Activated CD4-positive, alpha-beta memory T cell treated with anti-CD3 and anti-CD28 coated beads for 36 hours (primary cell): ENCODE measurements at places on chromosomes 6 and 20. TPM values are rescaled to one million over a fixed set of nuclear protein-coding genes. Genes with fewer than 3 reads are reported as not detected.

FABP7 gene
- total RNA-seq, result not detected

- no peak overlapping the region for H3K27ac ChIP-seq
- H3K4me1 ChIP-seq, result no peaks in the 10 kb centered on the region
- H3K36me3 ChIP-seq, result no peaks in the 10 kb centered on the region
- no peak for DNase-seq
- peaks cover 38% of the 10 kb centered on the region for H3K27me3 ChIP-seq
- no peak overlapping the region for H3K4me3 ChIP-seq
These were observed 45.3 kb downstream of the SLC52A3 start for GRCh38 chr20:722822-723644.

GRCh38 chr6:85703406-85703805 lies 60.7 kb upstream of the SYNCRIP start:
- peaks cover 1% of the 10 kb centered on the region for H3K27me3 ChIP-seq
- peaks cover 4% of the 10 kb centered on the region for H3K36me3 ChIP-seq
- no peaks in the 10 kb centered on the region for H3K4me1 ChIP-seq
- no peak overlapping the region for H3K4me3 ChIP-seq
- no peak overlapping the region for H3K27ac ChIP-seq
- DNase-seq, result no peak

DNA sequence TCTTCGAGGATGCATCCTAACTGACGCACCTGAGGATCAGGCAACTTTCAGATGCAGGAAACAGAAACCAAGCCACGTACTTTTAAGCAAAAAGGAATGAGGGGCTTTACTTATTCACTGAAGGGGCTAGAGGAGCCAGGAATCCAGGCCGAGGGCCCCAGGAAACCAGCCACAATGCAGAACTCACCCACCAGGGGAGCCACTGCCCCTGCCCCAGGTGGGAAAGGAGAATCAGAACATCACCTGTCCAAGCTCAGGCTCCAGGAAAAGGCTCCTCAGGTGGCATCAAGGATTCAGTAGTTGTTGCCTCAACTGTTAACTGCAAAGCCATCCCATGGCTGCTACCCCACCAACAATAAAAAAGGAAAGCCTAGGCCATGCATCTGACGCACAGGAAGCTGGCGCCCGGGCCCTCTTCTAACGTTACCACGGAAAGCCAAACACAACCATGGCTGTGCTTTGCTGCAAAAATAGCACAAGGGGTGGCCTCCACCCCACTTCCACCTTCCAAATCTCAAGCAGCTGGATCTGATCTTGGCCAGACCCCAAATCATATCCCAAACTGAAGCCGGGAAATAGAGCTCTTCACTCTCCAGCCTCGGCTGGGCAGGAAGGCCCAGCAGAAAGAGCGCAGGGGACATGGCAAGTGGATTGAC lies 121.0 kb downstream of the PREX1 start:
- H3K27me3 ChIP-seq, result no peaks in the 10 kb centered on the region
- peaks cover 41% of the 10 kb centered on the region for H3K4me1 ChIP-seq
- H3K4me3 ChIP-seq, result no peak overlapping the region
- peak overlapping the region; percentile 76 for H3K27ac ChIP-seq
- H3K36me3 ChIP-seq, result peaks cover 27% of the 10 kb centered on the region

MYCT1 gene
- not detected for total RNA-seq

DNA sequence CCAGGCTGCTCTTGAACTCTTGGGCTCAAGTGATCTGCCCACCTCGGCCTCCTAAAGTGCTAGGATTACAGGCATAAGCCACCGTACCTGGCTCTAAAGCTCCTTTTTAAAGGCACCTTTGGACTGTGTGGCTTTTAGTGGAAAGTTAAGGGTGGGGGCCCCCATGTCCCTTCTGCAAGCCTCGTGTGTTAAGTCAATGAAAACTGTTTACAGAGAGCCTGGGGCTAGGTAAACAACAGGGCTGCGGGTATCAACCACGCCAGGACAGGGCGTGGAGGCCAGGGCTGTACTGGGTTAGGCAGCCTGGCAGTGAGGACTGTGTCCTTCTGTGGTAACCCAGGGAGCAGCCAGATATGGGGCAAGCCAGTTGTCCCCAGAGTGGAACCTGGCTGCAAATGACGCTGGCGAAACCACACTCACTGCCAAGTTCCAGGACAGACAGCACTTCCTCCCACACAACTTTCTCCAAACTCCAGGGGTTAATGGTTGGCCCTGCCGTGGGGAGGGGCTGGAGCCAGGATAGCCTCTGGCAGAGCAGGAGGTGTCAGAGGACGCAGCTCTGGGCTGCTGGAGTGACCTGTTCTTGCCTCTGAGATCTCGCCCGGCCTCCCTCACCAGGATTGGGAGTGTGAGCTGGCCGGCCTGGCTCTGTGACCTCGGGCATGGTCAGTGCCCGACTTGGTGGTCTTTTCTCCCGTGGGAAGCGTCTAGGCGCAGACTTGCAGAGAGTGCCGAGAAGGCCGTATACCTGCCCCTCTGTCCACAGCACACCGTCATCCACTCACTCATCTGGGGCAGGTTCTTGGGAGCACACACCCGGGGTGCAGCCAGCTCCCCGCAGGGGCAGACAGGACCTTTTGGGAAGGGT lies 3.2 kb downstream of the SLC17A9 start:
- H3K4me3 ChIP-seq, result no peak overlapping the region
- no peaks in the 10 kb centered on the region for H3K27me3 ChIP-seq
- peaks cover 19% of the 10 kb centered on the region for H3K4me1 ChIP-seq
- no peak for DNase-seq
- H3K36me3 ChIP-seq, result no peaks in the 10 kb centered on the region

DNA sequence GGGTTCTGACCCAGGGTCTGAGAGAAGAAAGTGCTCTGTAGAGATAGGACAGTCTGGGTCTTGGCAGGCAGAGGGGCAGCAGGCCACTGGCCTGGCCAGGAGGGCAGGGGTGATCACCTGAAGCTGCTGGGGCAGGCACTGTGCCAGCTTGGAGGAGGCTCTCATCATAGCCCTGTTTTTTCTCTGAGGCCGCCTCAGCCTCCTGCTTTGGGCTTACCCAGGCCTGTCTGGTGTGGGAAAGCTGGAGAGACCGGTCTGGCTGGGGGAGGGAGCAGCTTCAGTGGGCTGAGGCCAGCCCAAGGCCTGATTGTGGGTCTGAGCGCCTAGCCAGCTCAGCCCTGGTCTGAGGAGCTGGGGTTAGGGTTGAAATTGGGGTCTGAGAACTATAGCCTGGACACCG lies 3.9 kb downstream of the LPIN3 start:
- no peak for DNase-seq
- no peak overlapping the region for H3K27ac ChIP-seq
- no peak overlapping the region for H3K4me3 ChIP-seq

DNA sequence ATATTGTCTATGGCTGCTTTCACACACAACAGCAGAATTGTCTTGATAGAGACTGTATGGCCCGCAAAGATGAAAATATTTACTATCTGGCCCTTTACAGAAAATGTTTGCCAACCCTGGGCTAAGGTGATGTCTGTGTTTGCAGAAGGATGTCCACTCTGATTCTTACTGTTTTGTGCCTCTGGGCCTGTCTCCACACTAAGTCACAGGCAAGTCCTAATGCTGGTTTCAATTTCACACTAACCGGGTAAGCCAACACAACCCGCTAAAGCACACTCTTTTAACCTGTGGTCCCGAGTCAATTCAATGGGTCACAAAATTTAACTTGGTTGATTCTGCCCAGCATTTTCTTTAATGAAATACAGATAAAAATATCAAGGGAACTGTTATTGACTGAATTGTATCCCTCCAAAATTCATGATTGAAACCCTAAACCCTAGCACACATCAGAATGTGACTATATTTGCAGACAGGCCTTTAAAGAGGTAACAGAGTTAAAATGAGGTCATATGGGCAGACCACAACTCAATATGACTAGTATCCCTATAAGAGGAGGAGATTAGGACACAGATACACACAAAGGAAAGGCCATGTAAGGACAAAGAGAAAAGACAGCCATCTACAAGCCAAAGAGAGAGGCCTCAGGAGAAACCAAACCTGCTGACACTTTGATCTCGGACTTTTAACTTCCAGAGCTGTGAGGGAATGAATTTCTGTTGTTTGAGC lies 78.4 kb downstream of the FYN start:
- no peaks in the 10 kb centered on the region for H3K27me3 ChIP-seq
- peak overlapping the region; percentile 93 for H3K27ac ChIP-seq
- H3K4me3 ChIP-seq, result peak overlapping the region; percentile 78
- DNase-seq, result peak; percentile 41
- H3K4me1 ChIP-seq, result peaks cover 88% of the 10 kb centered on the region

CENPW gene
- 75.1 TPM for total RNA-seq

- H3K36me3 ChIP-seq, result no peaks in the 10 kb centered on the region
- peaks cover 5% of the 10 kb centered on the region for H3K4me1 ChIP-seq
- no peak overlapping the region for H3K27ac ChIP-seq
- DNase-seq, result peak; percentile 37
These were observed 41.3 kb downstream of the RSPH3 start for GRCh38 chr6:158958504-158959386.

OR12D3 gene
- not detected for total RNA-seq

GABRR1 gene
- total RNA-seq, result not detected

CCN2 gene
- not detected for total RNA-seq

GRCh38 chr20:62120990-62121775 lies 1.1 kb upstream of the LSM14B start:
- H3K4me3 ChIP-seq, result peak overlapping the region; percentile 86
- H3K36me3 ChIP-seq, result peaks cover 18% of the 10 kb centered on the region
- peaks cover 47% of the 10 kb centered on the region for H3K4me1 ChIP-seq
- H3K27me3 ChIP-seq, result no peaks in the 10 kb centered on the region

DNA sequence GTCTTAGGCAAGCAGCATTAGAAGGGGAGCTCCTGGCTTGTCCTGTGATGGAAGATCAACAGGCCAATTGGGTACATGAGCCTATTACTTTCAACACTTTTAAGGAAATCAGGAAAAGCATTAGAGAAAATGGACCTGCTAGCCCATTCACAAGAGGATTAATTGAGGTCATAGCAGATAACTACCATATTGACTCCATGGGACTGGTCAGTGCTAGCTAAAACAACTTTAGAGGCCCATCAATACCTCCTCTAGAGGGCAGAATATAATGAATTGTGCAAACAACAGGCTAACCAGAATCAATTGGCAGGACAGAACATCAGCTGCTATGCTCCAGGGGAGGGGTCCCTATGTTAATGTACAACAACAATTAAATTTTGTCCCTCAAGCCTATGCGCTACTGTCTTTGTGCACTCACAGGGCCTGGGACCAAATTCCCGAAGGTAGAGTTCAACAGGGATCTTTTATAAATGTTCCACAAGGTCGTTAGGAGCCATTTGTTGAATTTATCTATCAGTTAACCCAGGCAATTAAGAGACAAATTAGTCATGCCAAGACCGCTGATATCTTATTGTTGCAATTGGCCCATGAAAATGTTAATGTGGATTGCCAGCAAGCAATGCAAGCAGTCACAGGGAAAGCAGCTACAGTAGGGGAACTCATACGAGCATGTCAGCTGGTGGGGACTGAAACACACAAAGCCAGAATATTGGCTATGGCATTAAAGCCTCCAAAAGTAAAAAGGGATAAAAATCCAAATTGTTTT lies 106.6 kb upstream of the BTN3A2 start:
- H3K27me3 ChIP-seq, result no peaks in the 10 kb centered on the region
- peaks cover 3% of the 10 kb centered on the region for H3K4me1 ChIP-seq
- no peak overlapping the region for H3K27ac ChIP-seq
- no peaks in the 10 kb centered on the region for H3K36me3 ChIP-seq
- no peak for DNase-seq
- no peak overlapping the region for H3K4me3 ChIP-seq

DNA sequence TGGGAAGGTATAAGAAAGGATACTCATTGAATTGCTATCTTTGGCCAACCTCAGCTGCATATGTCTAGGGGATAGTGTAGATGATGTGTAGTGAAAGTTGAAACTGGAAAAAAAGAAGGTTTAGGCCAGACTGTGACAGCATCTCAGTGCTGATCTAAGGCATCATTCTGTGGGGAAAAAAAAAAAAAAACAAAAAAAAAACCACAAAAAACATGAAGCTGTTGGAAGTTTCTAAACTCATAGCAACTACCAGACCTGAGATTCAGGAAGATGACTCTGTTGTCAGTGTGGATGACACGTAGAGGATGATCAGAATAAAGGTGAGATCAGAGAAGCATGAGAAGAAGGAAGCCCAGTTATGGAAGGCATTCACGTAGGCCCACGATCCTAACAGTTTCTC lies 100.8 kb upstream of the CNKSR3 start:
- no peak overlapping the region for H3K27ac ChIP-seq
- H3K36me3 ChIP-seq, result no peaks in the 10 kb centered on the region
- peaks cover 2% of the 10 kb centered on the region for H3K27me3 ChIP-seq
- H3K4me3 ChIP-seq, result no peak overlapping the region
- no peak for DNase-seq

DNA sequence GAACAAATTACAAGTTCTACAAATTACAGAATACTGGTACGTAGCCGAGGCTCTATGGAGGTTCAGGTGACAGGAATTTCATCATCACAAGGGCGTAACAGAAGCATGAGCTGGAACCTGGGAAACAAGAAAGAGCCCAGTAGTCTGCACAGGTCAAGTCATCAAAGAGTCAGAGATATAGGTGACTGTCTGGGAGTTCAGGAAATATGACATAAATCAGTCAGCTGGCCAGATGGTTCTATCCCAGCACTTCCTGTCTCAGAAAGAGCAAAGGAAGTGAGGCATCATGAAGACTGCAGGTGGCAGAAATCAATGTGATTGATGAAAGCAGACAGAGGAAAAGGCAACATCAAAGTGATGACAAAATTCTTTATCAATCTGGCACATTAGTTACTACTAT lies 23.3 kb downstream of the MYCT1 start:
- no peak overlapping the region for H3K4me3 ChIP-seq
- no peaks in the 10 kb centered on the region for H3K27me3 ChIP-seq
- no peak overlapping the region for H3K27ac ChIP-seq
- DNase-seq, result no peak
- no peaks in the 10 kb centered on the region for H3K36me3 ChIP-seq

SERPINB1 gene
- total RNA-seq, result 164 TPM

- peaks cover 4% of the 10 kb centered on the region for H3K4me1 ChIP-seq
- H3K27ac ChIP-seq, result no peak overlapping the region
- no peaks in the 10 kb centered on the region for H3K36me3 ChIP-seq
- H3K27me3 ChIP-seq, result peaks cover 25% of the 10 kb centered on the region
- H3K4me3 ChIP-seq, result no peak overlapping the region
These were observed 48.0 kb upstream of the GTSF1L start for GRCh38 chr20:43774754-43775153.

DNA sequence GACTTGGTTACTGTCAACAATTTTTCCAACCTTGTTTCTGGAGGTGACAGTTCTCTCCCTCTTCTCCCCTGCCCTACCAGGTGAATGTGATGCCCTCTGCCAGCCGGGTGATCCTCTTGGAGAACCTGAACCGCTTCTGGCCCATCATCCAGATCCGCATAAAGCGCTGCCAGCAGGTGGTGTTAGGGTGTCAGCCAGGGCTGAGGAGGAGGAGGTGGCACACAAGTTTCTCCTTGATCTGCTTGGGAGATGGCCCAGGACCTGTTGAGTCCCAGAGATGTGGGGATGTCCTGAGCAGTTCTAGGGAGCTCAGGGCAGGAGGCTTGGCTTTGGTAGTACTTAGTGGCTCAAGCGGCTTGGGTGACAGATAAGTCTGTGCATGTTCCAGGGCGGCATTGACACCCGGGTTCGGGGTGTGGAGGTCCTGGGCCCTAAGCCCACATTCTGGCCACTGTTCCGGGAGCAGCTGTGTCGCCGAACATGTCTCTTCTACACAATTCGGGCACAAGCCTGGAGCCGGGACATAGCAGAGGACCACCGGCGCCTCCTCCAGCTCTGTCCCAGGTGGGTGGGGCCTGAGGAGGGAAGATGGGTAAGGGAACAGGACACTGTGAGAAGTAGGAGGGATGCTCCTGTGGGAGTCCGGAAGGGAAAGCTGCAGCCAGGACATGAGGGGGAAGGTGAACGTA lies 21.2 kb downstream of the CUL9 start:
- H3K27ac ChIP-seq, result no peak overlapping the region
- H3K27me3 ChIP-seq, result no peaks in the 10 kb centered on the region
- no peak for DNase-seq
- no peaks in the 10 kb centered on the region for H3K4me1 ChIP-seq
- peaks cover 21% of the 10 kb centered on the region for H3K36me3 ChIP-seq
- H3K4me3 ChIP-seq, result no peak overlapping the region

CMTR1 gene
- total RNA-seq, result 69.2 TPM

TMEM200A gene
- 0.78 TPM for total RNA-seq
